ENCODE measurements at places on chromosomes 12 and 14.

GRCh38 chr12:47742253-47742825 lies 16.3 kb downstream of the RAPGEF3 start:
- DNase-seq = no peak

DNA sequence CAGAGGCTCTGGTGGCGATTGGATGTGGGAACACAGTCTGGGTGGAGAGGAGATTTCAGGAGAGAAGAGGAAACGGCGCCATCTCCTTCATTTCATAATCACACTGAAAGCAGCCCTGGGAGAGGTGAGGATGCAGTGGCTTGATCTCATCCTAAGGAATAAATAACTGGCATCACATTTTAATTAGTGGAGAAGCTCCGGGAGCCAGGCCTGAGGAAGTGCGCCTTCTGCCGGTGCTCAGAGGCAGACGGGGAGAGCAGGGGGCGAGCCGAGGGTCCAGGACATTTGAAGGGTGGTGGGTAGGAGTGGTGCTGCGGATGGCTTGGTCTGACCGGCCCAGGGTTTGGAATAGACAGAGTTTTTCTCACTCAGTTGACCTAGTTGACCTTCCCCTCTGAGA lies 265.0 kb downstream of the CACNA1C start:
- no peak for DNase-seq

DNA sequence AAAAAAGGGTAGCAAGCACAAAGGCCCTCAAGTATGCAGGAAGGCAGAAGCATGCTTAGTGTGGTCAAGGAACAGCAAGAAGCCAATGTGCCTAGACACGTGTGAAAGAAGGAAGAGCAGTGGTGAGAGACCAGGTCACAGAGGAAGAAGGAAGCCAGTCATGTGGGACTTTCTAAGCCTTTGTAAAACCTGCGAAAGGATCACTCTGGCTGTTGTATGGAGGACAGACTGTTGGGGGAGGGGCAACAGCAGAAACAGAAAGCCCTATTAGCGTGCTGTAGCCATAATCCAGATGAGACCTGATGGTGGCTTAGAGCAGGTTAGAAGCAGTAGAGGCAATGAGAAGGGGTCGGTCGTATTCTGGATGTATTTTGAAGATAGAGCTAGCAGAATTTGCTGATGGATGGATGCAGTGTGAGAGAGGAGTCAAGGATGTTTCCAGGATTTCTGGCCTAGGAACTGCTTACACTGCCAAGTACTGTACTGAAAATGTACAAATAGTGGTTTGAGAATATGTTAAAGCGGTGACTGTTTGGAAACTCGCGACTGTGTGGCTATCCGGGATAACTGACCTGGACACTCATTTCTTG lies 5.7 kb upstream of the MLF2 start:
- DNase-seq = no peak

DNA sequence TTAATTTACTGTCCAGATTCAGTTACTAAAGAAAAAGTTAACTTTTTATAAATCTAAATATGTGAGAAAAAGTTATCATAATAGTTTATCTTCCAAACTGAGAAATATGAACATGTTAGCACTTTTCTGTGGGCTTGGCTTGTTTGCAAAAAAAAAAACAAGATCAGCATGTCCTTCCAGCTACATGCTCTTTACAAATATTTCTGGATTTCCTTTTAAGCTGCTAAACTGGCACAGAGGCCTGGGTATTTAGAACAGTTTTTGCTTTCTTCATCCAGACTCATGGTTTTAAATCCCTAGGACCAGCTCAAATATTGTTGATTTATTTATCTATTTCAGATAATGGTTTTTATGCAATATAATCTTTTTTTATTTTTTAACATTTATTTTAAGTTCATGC lies 1444.5 kb upstream of the FLRT2 start:
- DNase-seq = no peak

- no peak for DNase-seq
These were observed 6.9 kb downstream of the TGM1 start for GRCh38 chr14:24255931-24256711.

DNA sequence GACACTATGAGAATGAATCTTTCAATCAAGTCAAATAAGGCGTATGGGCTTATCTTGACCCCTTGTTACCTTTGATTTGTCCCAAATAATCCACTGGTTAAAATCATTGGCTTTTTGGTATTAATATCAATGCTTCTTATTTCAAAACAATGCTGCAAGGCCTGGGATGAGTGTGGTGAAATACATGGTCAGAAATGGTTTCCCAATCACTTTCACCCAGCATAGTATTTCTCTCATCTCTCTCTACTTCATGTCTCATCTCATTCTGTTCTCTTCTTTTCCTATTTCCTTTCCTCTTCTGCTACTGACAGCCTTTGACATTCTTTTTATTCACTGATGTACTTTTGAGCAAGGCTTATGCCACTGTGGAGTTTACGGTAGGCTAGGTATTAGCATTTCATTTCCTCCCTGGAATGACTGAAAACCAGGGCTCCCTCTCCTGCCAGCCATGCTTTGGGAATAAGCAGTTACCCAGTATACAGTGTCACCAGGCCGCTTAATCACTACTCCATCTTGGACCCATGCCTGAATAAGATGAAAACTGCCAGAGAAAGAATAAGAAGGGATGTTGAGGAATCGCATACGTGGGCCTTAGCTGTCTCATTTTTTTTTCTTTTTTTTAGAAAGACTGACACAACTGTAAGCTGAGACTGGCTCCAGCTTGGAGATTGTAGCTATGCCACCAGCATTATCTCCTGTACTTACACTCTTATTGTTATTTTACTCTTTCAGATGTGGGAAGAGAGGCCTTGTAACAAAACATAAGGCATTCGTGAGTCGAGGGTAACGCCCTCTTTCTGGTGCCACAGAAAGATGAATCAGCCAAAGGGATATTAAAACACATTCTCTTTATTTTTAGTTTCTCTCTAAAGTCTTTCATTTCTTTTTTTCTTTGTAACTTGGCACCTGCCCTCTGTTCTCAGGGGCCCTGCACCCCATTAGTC lies 53.5 kb downstream of the IGF1 start:
- DNase-seq = no peak

DNA sequence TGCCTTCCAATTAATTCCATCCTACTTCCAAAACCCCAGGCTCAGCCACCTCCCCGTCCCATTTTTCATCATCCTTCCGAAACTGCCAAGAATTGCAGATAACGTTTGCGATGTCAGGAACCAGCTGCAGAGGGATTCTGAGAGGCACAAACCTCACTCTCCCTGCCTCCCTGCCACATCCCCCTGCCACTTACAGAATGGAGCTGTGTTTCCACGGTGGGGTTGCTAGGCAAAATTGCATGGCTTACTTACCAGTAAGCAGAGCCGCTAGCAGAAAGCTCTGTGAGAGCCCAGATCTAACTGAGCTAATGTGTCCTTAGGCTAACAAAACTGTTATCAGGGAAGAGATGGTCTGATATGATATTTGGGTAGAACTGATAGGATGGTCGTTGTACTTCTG lies 127.4 kb downstream of the KCNK10 start:
- no peak for DNase-seq

- no peak for DNase-seq
These were observed 36.0 kb downstream of the SLC8A3 start for GRCh38 chr14:70152704-70153103.

- no peak for DNase-seq
These were observed 243.5 kb downstream of the TMEM132C start for GRCh38 chr12:128510511-128510910.

GRCh38 chr14:26996246-26996645 lies 398.4 kb upstream of the NOVA1 start:
- DNase-seq = no peak

DNA sequence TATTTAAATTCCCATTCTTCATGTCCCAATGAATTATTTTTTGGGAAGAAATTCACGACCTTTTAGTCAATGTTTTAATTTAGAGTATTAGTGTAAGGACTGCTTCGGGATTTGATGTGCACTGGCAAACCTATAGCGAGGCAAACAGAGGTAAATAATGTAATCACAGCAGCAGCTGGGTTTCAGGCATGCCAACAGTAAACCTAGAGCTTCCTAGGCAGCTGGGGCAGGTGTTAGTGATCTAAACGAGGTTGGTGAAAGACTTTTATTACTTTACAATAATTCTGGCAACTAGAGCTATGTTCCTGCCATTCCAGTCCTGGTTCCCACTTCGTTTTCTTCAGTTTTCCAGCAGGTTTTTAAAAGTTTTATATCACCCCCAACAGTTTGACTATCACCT lies 1036.4 kb upstream of the FOXG1 start:
- no peak for DNase-seq

- no peak for DNase-seq
These were observed at the start of gene SAMD4A for GRCh38 chr14:54566410-54567223. TSS of gene SAMD4A (plus strand) at chr14:54567128. CDS start at chr14:54567917, 789 bp downstream.

GRCh38 chr14:94481468-94482131 lies 5.6 kb upstream of the SERPINA9 start:
- DNase-seq = peak; percentile 29

DNA sequence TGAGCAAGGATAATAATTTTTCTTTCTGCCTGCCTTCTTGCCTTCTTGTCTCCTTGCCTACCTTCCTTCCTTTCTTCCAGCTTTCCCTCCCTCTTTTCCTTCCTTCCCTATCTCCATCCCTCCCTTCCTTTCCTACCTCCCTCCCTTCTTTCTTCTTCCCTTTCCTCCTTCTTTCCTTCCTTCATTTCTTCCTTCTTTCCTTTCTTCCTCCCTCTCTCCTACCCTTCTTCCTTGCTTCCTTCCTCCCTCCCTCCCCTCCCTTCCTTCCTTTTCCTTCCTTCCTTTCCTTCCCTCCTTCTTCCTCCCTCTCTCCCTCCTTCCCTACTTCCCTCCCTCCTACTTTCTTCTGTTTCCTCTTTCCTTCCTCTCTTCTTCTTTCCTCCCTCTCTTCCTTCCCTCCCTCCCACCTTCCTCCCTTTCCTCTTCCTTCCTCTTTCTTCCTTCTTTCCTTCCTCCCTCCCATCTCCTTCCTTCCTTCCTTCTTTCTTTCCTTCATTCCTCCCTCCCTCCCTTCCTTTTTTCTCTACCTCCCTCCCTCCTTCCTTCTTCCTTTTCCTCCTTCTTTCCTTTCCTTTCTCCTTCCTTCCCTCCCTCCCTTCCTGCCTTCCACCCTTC lies 329.8 kb downstream of the APAF1 start:
- no peak for DNase-seq

DNA sequence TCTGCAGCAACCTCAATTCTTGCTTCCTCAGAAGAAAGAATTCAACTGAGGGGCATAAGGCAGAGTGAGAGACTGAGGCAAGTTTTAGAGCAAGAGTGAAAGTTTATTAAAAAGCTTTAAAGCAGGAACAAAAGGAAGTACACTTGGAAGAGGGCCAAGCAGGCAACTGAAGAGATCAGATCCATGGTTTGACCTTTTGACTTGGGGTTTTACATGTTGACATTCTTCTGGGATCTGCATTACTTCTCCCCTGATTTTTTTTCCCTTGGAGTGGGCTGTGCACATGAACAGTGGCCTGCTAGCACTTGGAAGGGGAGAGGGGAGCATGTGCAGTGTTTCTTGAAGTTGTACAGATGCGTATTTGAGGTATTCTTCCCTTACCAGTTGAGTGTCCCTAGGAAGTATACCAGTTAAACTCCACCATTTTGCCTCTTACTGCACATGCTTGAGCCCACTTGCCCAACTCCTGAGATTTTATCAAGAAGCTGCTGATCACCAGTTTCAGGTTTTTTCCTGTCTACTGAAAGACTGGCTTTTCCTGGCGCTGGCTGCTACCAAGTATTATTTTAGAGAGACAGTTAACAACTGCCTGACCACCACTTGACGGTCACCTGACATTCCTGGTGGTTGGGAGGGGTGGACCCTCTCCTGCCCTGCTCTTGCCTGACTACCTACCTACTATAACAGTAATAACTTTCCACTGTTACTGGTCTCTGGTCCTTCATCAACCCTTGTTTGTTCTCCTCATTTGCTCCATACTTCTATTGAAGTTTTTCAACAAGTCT lies 26.0 kb upstream of the TMTC2 start:
- DNase-seq = no peak

- DNase-seq = no peak
These were observed 169.9 kb downstream of the KIF21A start for GRCh38 chr12:39272871-39273655.

DNA sequence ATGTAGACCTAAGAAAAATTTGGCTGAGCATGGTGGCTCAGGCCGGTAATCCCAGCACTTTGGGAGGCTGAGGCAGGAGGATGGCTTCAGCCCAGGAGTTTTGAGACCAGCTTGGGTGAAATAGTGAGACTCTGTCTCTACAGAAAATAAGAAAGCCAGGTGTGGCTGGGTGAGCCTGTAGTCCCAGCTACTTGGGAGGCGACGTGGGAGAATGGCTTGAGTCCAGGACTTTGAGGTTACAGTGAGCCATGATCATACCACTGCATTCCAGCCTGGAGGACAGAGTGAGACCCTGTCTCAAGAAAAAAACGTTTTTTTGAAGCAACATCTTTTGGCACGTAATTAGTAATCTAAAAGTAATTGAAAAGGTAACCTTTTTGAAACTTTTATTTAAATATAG lies 70.9 kb downstream of the FERMT2 start:
- DNase-seq = no peak

DNA sequence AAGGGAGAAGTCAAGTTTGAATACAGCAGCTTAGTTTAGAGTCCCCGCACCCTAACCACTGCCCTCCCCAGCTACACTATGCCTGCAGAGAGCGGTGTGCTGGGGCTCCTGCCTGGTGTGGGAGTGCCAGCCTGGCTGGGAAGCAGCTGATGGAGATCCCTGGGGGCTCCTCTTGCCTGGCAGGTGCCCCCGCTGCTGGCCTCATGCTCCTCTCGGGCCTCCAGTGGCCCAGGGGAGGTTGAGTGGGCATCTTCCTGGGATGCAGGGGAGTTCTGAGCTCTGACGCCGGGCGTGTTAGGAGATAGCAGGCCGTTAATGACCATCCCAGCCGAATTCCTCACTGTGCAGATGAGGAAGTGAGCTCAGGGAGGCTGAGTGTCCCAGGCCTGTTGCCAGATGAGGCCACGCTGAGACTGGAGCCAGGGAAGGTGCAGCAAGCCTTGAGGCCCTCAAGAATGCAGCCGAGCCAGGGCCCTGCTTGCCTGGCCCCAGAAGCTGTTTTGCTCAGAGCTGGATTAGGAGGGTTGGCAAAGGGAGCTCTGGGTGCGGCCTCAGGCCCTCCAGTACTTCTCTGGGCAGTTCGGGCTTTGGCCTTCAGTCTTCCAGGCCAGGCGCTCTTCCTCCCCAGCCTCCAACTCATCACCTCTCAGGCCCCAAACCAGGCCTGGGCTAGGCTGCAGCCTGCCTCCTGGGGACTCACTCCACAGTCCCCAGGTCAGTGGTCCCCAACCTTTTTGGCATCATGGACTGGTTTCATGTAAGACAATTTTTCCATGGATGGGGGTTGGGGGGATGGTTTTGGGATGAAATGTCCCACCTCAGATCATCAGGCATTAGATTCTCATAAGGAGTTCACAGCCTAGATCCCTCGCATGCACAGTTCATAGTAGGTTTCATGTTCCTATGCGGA lies 6.6 kb upstream of the CYP46A1 start:
- DNase-seq = no peak

GRCh38 chr12:6838854-6839253 lies 1.9 kb upstream of the GNB3 start:
- no peak for DNase-seq

- DNase-seq = no peak
These were observed 18.1 kb upstream of the KIF21A start for GRCh38 chr12:39461059-39461458.

DNA sequence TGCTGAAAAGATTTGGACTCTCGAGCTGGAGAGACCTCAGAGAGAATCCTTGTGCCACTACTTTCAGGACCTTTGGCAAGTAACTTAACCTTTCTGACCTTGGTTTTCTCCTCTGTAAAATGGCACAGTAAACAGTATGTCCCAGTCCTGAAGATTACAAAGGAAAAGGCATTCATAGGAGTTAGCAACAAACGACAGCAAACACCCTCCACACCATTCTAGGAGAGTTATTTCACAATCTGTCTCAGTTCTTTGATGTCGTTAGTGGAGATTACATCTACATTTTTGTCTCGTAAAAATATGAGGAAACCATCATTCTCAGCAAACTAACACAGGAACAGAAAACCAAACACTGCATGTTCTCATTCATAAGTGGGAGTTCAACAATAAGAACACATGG lies 205.7 kb downstream of the ITPR2 start:
- DNase-seq = no peak
